ENCODE measurements at places on chromosomes 13 and 19.

DNA sequence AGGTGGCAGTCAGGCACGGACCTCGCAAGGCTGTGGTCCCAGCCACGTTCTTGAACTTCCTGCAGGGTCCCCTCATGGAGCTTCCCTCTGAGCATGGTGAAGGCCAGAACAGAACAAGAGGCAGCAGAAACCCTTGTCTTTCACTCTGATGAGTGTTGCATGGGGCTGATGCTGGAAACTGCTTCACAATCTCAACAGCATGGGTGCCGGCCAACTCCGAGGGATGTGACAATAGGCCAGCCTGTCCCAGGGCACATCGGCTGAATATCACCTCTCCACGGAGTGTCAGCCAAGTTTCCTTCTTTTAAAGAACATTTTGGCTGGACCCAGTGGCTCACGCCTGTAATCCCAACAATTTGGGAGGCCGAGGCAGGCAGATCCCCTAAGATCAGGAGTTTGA is 173.9 kb downstream of the FOXO1 start:
- DNase-seq: no peak

DNA sequence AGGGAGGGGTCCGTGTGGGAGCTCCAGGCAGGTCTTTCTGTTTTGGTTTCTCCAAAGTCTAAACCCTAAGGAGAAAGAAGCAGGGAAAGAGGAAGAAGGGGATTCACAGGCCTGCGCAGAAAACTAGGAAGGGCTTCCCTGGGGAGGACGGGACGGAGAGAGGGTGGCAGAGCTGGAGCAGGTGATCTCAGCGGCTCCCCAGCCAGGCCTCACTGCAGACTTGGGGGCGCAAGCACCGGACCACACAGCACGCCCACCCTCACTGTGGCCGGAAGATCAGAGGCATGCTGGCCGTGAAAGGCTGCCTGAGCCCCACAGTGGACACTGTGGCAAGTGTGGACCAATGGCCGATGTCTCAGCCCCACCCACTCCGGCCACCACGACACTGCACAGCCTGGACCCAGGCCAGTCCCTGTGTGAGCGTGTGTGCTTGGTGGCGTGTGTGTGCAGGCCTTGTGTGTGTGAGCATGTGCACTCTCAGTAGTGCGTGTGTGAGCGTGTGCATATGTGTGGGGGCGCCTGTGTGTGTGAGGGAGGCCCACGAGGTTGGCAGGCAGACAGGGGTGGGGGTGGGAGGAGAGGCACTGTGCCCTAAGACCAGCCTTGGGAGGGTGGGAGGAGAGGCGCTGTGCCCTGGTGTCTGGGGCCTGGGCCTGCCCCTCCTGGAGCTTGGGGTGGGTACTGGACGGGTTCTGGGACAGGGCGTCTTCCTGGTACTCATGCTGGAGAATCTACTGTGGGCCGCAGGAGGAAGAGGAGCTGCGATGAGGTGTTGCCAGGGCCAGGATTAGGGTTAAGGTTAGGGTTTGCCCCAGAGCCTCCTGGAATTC is 15.4 kb upstream of the TMEM255B start:
- DNase-seq: no peak

GRCh38 chr13:111449041-111449440 is 128.6 kb downstream of the TEX29 start:
- DNase-seq: no peak

- DNase-seq: no peak
Observed at GRCh38 chr13:30448441-30448840, 17.3 kb downstream of the HMGB1 start.

- DNase-seq: no peak
Observed at GRCh38 chr13:98233127-98233526, 56.1 kb upstream of the RNF113B start.

DNA sequence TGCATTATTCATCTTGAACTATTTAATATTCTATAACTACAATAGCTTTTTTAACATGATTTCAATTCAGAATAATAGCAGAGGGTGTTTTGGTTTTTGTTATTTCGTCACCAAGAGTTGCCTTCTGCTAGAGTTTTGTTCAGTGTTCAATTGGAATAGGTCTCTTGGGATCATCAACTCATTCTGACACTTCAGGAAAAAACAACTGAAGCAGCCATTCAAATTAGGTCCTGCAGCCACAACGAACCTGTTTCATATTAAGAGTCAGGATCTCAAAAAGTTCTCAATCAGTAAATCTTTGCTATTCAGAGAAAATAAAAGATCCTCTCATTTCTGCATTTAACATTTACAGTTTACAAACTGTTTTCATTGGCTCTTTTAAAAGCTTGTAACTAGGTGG is 2.4 kb upstream of the CHAMP1 start:
- DNase-seq: no peak

DNA sequence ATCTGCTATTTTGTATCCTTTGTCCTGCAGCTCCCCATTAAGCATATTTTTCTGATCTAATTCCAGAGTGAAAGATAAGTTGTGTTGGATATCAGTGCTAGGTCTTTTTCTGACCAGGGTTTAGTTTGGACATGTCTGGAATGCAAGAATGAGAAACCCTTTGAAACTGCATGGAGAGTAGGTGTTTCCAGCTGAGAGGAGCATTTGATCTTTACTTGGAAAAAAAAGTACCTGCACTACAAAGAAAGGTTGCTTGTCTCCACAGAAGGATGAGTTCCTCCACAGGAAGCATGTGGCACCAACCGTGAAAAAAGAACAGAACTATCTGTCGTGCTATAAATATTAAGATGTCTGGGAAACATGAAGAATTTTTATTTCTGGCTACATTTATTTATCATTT is 36.6 kb upstream of the MED4 start:
- no peak for DNase-seq

GRCh38 chr13:96229356-96229755 is 139.4 kb downstream of the HS6ST3 start:
- no peak for DNase-seq

- peak; percentile 84 for DNase-seq
Observed at GRCh38 chr19:10836479-10837330, 693 bp upstream of the TMED1 start.

DNA sequence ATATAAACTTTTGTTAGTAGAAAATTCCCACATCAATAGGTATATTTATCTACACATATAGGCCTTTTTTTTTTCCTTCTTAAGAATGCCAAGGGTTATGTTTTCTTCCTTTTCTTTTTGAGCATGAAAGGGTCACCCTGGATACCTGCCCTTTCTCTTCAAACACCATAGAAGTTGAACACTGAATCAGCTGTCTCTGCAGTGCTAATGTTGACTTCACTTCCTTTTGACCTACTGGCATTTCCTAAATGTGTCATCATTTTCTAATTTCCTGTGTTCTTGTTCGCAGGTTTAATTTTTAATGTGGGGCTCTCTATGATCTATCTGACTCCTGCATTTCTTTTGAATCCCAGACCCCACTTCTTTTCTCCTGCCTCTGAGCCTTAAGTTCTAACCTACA is 532.0 kb downstream of the GPC6 start:
- DNase-seq: no peak

- DNase-seq: no peak
Observed at GRCh38 chr13:60755380-60756163, 358.6 kb downstream of the TDRD3 start.

DNA sequence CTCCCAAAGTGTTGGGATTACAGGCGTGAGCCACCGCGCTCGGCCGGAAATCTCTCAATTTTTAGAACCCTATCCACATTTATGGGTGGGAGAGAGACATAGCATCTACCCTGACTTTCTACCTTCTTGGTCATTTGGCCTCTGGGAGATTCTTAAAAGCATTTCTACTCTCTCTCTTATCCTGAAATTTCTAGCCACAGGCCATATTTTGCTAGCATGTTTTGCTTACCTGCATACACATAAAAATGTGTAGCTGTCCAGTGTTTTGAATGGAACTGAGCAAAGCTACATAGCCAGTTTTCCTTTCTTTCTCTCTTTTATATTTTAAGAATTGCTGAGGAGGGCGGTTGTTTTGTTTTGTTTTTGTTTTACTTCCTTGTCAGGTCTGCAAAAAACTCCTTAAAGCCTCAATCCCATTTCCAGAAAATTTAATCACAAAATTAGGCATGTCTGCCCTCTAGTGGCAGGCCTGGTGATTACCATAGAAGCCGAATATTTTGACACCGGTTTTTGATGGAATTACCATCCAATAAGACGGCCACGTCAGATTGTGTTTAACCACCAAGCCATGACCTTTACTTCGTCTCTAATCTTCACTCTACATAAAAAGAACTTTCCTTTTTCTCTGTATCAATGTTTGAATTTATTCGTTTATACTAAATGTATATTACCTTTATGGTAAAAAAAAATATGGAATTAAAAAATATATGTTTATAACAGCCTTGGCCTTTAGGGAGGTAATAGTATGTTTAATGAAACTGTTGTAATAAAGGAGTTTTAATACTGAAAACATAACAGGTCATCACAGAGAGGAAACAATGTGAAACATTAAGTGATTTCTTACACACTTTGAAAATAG is 34.4 kb upstream of the OXGR1 start:
- DNase-seq: peak; percentile 51

DNA sequence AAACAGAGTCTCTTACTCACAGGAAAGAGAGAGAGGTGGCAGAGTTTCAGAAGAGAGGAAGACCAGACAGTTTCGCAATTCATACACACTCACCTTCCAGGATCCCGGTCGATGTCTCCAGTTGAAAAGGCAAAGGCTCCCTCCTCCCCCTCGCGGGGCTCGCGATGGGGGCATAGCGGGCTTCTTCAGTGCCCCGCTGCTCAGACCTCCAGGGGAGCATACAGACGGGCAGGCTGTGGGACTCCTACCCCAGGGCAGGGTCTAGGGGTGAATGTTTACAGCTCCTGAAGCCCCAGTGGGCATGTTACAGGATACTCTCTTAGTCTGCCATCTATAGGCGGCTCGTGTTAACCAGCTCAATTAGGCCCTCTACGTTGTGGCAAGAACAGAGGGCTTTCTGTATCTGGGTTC is 139.2 kb downstream of the SLITRK5 start:
- DNase-seq: no peak

- peak; percentile 34 for DNase-seq
Observed at GRCh38 chr13:25292301-25292700, 5.0 kb upstream of the MTMR6 start.

- no peak for DNase-seq
Observed at GRCh38 chr13:46961719-46962118, 64.9 kb upstream of the HTR2A start.

DNA sequence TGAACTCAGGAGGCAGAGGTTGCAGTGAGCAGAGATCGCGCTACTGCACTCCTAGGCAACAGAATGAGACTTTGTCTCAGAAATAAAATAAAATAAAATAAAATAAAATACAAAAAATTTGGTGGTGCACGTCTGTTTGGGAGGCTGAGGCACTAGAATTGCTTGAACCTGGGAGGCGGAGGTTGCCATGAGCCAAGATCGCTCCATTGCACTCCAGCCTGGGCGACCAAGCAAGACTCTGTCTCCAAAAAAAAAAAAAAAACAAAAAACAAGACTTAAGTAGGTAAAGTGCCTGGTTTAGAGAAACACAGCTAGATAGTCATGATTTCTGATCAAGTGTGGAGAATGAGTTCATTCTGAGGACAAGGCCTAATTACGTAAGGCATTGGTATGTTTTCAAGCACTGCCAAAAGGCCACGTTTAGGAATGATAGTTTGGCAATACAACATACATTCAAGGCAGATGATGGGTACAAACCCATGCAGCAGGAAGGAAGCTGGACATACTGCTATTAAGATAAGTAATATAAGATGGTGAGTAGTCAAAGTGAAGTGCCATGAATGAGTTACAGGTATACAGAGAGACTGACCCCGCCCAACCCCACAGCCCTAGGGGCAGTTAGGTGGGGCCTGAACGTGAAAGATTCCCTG is 4.8 kb upstream of the UCHL3 start:
- no peak for DNase-seq

- no peak for DNase-seq
Observed at GRCh38 chr19:8458380-8458779, 13.6 kb downstream of the HNRNPM start.

DNA sequence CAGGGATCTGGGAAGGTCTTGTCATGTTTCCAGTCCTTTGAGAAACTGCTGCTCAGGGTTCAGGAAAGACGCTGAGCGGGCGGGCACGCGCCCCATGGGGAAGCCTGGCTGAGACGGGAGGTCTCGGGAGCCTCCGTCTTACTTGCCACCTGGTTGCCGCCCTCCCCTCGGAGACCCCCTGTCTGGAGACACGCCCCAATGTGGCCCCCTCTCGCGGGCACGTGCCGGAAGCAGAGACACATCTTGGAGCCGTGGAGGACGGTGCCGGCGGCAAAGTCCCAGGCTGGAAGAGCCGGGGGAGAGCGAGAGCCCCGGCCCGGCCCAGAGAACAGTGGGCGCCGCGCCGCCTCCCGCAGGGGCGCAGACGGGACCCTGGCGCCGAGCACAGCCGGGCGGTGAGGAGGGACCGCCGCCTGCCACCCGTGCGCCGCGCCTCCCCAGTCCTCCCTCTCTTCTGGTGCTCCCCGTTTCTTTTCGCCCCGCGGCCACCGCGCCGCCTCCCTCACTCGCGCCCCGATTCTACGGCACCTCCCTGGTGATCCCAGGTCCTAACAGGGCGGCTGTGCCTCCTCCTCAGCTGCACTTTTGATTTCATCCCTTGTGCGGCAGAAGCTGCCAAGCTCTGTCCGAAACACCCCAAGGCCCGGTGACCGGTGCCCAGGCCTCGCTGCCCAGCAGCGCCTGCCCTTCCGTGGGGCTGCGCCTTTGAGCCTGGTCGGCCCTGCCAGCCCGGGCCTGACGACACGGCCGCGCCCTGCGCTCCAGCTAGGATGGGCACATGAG is 15.5 kb downstream of the GJB2 start:
- no peak for DNase-seq

GRCh38 chr19:16446724-16447368 is 24.9 kb downstream of the EPS15L1 start:
- peak; percentile 30 for DNase-seq

GRCh38 chr13:58313219-58313618 is 681.7 kb downstream of the PCDH17 start:
- no peak for DNase-seq

GRCh38 chr13:25203127-25203740 is 31.1 kb upstream of the AMER2 start:
- no peak for DNase-seq

DNA sequence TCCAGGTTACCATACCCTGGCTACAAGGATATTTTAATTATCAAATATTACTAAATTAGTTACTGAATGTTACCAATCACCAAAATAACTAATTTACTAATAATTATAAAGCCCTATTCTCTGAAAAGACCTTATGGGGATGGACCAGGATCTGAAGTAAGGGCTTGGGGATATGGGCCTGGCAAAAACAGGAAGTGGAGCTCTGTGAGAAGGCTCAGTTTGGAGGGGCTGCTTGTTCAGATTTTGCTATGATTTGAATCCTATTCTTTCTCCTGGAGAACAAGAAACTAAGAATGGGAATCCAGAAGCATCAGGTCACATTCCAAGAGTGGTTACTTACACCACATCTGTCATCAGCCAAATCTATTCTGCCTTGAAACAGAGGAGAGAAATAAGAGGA is 148.1 kb downstream of the DNAJC15 start:
- DNase-seq: no peak

DNA sequence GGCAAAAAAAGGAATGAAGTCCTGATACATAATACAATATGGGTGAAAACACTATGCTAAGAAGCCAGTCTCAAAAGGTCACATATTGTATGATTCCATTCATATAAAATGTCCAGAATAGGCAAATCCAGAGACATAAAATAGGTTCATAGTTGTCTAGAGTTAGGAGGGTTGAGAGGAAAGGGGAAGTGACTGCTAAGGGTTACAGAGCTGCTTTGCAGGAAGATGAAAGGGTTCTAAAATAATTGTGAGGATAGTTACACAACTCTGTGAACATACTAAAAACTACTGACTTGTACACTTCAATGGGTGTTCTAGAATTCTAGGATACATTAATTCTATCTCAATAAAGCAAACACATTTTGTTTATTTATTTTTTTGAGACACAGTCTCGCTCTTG is 25.7 kb downstream of the CAB39L start:
- no peak for DNase-seq
